ENCODE measurements at places on chromosomes 2 and 18.

DNA sequence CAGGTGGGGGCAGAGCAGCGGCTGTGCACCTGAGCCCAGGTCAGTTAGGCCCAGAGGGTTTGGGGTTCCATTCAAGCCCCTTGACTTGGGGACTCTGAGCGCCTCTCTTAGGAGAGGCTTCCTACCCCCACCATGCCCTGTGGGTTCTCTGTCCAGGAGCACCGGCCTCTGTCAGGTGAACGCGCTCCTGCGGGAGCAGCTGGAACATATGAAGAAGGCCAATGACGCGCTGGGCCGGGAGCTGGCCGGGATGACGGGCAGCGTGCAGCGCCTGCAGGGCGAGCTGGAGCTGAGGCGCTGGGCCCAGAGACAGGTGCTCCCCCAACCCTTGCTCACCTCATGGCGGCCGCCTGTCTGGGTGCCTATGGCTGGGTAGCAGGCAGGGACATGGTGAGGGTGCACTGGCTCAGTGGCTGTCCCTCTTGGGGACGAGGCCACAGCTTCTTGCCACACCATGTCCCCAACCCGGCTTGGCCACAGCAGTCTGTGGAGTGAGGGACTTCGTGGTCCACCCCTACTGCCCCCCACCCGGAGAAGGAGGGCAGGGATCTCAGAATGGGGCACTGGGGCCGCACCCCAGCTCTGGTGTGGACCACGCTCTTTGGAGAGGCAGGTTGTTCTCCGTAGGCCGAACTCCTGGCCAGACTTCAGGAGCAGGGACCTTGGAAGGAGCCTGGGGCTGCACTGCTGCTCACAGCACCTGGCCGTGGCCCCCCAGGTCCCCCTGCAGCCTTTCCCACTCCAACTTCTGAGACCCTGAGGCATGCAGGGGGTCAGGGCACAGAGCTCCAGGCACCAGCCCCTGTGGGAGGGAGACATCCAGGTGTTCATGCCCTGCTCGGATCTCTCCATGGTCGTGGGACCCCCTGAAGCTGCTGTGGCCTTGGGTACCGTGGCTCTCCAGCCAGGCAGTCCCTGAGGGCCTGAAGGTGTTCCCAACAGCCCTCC lies 19.7 kb downstream of the CROCC2 start:
- DNase-seq, result no peak

GRCh38 chr18:73060666-73061288 lies 193.0 kb upstream of the NETO1 start:
- DNase-seq, result no peak

GRCh38 chr2:45083175-45083574 lies 73.9 kb upstream of the SIX2 start:
- no peak for DNase-seq

DNA sequence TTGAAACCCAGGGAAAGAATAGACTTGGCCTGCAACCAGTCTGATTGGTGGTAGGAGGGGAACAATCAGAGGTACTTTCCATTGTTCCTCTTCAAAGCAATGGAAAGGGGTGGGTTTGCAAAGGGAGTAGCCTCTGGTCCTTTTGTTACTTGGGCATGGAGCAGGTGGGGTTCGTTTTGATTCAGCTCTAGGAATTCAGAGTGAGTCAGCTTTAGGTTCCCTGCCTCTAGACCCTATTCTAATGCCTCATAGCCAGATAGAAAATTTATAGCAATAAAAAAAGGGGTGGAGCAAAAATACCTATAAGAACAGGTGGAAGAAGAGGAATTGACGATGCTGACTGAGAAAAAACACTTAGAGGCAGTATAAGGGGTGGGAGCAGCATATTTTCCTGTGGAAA lies 636.4 kb downstream of the PLCL1 start:
- no peak for DNase-seq

- DNase-seq, result no peak
Observed at GRCh38 chr2:1798115-1798784, 53.9 kb upstream of the PXDN start.

DNA sequence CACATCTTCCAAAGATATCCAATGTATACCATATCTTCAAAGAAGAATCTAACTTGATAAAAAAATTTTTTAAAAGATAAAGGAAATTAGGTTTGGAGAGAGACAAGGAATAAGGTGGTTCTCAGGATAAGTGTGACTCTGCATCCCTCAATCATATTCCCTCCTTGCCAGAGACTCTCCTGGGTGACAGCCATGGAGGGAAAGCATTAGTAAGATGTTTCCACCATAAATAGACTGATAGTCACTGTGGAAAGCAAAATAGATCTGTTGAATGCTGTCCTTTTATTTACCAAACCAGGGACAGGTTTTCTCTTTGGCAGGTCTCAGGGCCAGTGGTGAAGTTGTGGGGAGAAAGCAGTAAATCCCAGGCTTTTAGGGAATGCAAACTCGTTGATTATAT lies 107.6 kb downstream of the PRPF40A start:
- no peak for DNase-seq

DNA sequence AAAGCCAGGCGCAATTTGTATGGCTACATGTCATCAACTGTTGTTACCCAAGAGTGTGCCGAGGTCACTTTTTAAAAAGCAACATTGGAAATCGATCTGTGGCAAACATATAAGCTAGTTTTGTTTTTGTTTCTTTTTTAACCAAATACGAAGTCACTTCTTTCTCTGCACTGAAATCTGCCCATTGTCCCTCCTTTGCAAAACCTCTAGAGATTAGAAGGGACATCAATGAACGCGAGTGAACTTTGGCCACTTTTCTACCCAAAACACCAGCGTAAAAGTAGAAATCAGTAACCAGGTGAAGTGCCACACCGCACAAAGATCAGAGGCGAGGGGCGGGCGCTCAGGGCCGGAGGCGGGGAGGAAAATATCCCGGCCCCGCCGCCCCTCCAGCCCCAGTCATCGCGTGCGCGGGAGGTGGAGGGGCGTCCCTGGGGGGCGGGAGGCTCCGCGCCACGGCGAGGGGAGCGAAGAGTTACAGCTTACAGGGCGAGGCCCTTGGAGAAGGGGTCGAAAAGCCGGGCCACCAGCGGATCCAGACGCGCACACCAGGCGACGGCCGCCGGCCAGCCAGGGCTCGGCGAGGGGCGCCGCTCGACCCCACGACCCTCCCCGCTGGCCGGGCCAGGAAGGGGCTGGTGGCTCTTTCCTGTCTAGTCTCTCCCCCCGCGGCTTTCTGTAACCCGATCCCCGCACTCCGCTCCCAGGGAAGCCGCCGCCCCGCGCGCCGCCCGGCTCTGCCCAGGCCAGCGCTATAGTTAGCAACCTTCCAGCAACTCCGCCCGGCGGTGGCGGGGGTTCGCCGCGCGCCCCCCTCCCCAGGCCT lies 993 bp downstream of the RBMS1 start:
- DNase-seq, result peak; percentile 32

GRCh38 chr2:167939514-167940345 lies 307.7 kb downstream of the STK39 start:
- no peak for DNase-seq

GRCh38 chr2:111054791-111055691 lies 65.7 kb upstream of the BCL2L11 start:
- DNase-seq, result no peak

- no peak for DNase-seq
Observed at GRCh38 chr2:212732860-212733259, 194.3 kb upstream of the ERBB4 start.

DNA sequence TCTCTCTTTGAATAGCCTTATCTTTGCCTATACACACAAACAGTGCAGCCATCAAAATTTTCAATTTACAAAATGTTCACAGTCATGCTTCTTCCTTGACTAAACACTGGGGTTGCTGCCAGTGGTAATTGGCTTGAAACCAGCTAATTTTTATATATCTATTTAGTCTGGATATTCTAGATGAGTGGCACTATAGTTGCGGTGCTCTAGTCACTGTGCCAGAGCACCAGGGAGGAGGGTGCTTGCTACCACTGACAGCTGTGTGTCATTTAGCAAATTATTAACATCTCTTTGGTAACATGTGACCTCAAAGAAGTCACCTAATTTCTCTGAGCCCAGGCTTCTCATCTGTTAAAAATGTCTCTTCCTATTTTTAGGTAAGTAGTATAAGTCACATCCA lies 130.4 kb downstream of the MEIS1 start:
- DNase-seq, result no peak

DNA sequence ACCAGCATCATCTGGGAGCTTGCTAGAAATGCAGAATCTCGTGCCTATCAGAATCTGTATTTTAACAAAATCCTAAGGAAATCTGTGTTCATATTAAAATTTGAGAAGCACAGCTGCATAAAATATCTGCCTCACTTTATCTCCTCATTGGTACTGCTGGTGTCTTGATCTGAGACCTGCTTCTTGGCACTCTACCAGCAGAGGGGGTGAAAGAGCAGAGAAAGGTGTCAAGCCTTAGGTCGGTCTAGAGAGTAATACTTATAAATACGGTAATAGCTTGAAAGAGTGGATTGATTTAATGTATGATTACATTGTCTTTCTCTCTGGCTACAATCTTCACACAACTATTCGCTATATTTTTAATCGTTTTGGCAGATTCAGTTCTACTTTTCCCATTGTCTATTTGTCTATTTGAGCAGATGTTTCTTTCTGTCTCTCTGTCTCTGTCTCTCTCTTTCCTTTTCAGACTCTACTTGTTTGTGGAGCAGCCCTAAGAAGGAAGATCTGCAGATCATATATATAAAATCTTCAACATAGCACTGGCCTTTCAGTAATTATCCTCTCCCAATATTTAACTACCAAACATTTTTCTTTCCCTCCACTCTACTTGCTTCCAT lies 1.7 kb upstream of the GCG start:
- DNase-seq, result peak; percentile 9

DNA sequence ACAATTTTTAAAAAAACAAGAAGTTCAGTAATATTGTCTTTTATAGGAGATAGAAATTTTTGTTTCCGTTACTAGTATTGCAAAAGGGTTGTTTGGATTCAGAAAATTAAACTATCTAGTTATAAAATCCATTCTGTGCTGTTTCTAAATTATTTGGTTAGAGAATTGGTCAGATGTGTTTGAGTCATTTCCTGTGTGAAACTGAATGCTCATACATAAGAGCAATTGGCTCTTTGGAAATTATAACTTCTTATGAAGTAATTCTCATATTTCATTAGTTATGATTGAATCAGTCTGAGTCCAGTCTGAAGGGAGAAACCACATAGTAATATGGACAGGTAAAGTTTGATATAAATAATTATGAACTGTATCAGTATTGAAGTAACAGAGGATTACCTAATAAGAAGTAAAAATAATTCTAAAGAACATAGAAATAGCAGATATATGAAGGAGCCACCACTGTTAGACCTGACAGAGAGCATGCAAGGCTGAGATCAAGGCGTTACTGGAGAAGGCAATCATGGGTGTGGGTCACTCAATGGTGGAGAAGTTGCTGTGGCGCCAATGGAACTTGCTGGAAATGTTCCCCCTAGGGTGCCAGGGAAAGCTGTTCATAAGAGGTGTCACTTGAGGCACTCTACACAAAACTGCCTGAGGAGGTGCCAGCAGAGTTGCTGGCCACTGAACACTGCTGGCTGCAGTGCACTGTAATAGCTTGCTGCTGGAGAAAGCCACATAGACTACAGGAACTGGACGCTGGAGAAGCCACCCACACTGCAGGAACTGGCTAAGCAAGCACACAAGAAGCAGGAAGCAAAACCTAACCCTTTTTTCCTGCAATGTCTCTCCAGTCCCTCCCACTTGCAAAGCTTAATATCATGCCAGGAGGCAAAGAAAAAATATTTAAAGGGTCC lies 18.0 kb upstream of the FAP start:
- DNase-seq, result no peak
